NCI-H1092 (cell line): ENCODE measurements at places on chromosomes 3 and 15.

DNA sequence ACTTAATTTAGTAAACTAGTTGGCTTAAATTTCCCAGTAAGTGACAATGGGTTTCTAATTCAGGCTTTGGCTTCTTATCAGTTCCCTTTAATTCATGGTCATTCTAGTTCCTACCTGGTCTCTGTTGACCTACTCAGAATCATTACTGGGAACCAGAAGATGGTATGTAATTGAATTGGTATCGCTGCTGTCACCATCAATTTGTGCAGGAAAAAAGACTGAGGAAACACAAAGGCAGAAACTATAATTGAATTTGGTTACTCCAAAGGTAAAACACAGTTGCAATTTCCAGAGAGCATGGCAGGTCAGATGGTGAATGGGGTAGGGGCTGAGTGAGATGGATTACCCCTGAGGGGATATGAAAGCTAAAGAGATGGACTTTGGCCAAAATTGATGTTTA is 226.5 kb upstream of the GAP43 start:
- DNase-seq: no peak

GRCh38 chr15:84400017-84400740 is 164.6 kb downstream of the GOLGA6L4 start:
- DNase-seq: no peak

DNA sequence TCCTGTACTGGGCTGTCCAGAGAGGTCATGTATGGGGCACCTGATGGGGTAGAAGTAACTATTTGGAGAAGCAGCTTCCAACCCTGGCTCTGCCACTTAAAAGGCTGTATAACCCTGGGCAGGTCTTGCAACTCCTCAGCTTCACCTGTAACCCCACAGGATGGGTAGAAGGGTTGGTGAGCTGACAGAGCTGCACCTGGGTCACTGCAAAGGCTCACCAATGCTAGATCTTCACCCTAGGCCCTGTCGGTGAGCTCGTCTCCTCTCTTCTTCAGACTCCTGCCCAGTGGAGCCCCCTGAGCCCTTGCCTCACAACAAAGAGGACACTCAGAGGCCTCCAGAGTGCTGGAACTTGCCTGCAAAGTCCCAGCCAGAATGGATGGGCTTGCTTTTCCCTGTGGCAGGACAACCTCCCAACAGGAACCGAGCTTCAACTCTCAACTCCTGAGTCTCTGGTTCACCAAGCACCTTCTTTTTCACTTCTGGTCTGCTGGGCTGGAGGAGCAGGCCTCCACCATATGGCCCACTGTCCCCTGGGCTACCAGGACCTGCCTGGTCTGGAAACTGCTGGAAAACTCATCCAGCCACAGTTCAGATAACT is 45.9 kb downstream of the XXYLT1 start:
- no peak for DNase-seq

- no peak for DNase-seq
These were observed 848 bp downstream of the NCEH1 start for GRCh38 chr3:172709774-172710663.
